Diencephalon (tissue), 1 donor: ENCODE measurements at places on chromosomes 2 and 18. TPM values are rescaled to one million over a fixed set of nuclear protein-coding genes. Genes with fewer than 3 reads are reported as not detected.

ADD2 gene
- total RNA-seq = 236 TPM

CROCC2 gene
- total RNA-seq = 1.4 TPM

TEKT4 gene
- 2.5 TPM for total RNA-seq

CCDC102B gene
- total RNA-seq = 21.2 TPM

HAT1 gene
- total RNA-seq = 60.9 TPM

LINC00305 gene
- total RNA-seq = not detected

ANKMY1 gene
- total RNA-seq = 15.5 TPM

ELOA2 gene
- not detected for total RNA-seq

SLC9A4 gene
- total RNA-seq = 0.69 TPM

MALT1 gene
- 24.2 TPM for total RNA-seq

NOL4 gene
- total RNA-seq = 71.3 TPM

LIMS4 gene
- total RNA-seq = not detected

SERPINB3 gene
- total RNA-seq = not detected

CAVIN2 gene
- 5.3 TPM for total RNA-seq

MREG gene
- total RNA-seq = 4.6 TPM

G6PC2 gene
- total RNA-seq = not detected

GDF7 gene
- 0.23 TPM for total RNA-seq

LAMA3 gene
- 3.7 TPM for total RNA-seq

IL36RN gene
- not detected for total RNA-seq

WNT10A gene
- 0.46 TPM for total RNA-seq
